Upper lobe of left lung (tissue), 6 donors: ENCODE measurements at places on chromosomes 2 and 18. TPM values are rescaled to one million over a fixed set of nuclear protein-coding genes. Genes with fewer than 3 reads are reported as not detected.
A peak's percentile ranks its signal among the peaks of the same experiment; 100 is the strongest.

Gene CCBE1
- 23.6 TPM for total RNA-seq

Gene RIT2
- not detected for total RNA-seq

Gene CDKL4
- 5.2 TPM for total RNA-seq

Gene MC4R
- total RNA-seq, result not detected

Gene LAMA1
- 1.2 TPM for total RNA-seq

DNA sequence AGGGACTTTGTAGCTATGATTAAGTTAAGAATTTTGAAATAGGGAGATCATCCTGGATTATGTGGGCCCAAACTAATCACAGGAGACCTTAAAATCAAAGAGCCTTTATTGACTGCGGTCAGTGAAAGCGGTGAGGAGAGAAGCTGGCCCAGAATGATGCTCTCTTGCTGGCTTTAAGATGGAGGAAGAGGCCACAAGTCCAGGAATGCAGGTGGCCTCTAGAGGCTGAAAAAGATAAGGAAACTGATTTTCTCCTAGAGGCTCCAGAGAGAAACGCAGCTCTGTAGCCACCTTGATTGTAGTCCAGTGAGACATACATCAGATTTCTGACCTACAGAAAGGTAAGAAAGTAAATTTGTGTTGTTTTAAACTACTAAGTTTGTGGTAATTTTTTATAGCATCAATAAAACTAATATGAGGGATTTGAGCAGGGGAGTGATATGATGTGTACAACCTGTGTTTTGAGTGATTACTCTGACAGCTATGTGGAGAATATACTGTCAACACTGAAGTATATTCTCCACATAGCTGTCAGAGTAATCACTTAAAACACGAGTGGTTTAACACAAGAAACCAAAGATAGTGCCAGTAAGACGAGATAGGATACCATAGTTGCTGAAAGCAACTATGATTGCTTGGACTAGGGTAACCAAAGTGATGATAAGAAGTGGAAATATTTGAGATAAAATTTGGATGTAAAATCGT, 364.4 kb upstream of the CHST9 start:
- no peaks in the 10 kb centered on the region for H3K36me3 ChIP-seq
- H3K27me3 ChIP-seq, result no peaks in the 10 kb centered on the region
- H3K4me1 ChIP-seq, result no peaks in the 10 kb centered on the region
- H3K27ac ChIP-seq, result no peak overlapping the region

GRCh38 chr2:238320648-238321281, 447 bp downstream of the TRAF3IP1 start:
- H3K4me1 ChIP-seq, result peaks cover 16% of the 10 kb centered on the region
- H3K36me3 ChIP-seq, result no peaks in the 10 kb centered on the region
- H3K27me3 ChIP-seq, result no peaks in the 10 kb centered on the region
- peak overlapping the region; percentile 95 for H3K4me3 ChIP-seq
- no peak for DNase-seq
- peak overlapping the region; percentile 54 for H3K27ac ChIP-seq

DNA sequence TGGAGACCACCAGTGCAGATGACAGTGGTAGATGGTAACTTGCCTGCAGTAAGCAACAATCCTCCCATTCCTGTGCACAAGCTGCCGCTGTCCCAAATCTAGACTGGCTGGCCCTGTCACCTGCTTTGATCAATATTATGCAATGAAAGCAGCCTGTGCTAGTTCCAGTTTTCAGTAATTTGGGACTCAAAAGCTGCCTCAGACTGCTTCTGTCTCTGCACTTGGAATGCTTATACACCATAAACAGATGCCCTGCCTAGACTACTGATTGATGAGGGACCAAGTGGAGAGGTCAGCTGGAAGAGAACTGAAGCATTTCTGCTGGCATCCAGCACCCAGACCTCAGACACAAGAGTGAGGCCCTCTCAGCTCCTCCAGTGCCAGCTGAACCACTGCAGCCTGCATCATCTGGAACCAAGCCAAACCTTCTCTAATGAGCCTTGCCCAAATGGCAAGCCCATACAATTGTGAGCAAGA, 24.9 kb downstream of the CCBE1 start:
- H3K36me3 ChIP-seq, result no peaks in the 10 kb centered on the region
- no peak for DNase-seq
- H3K4me3 ChIP-seq, result no peak overlapping the region
- H3K4me1 ChIP-seq, result no peaks in the 10 kb centered on the region
- H3K27ac ChIP-seq, result no peak overlapping the region

- no peak overlapping the region for H3K4me3 ChIP-seq
- DNase-seq, result no peak
- no peaks in the 10 kb centered on the region for H3K4me1 ChIP-seq
- no peaks in the 10 kb centered on the region for H3K27me3 ChIP-seq
- H3K36me3 ChIP-seq, result no peaks in the 10 kb centered on the region
- H3K27ac ChIP-seq, result no peak overlapping the region
Measured at GRCh38 chr2:200655918-200656580, 70.2 kb downstream of the AOX1 start.

GRCh38 chr2:200447139-200447855, 62.6 kb downstream of the KCTD18 start:
- no peak overlapping the region for H3K27ac ChIP-seq
- H3K4me3 ChIP-seq, result no peak overlapping the region
- no peaks in the 10 kb centered on the region for H3K4me1 ChIP-seq
- H3K36me3 ChIP-seq, result peaks cover 25% of the 10 kb centered on the region
- no peaks in the 10 kb centered on the region for H3K27me3 ChIP-seq
- DNase-seq, result no peak

GRCh38 chr2:10002681-10003080, 40.7 kb upstream of the KLF11 start:
- DNase-seq, result peak; percentile 5
- H3K27me3 ChIP-seq, result no peaks in the 10 kb centered on the region
- H3K4me3 ChIP-seq, result no peak overlapping the region
- H3K36me3 ChIP-seq, result no peaks in the 10 kb centered on the region

- DNase-seq, result no peak
- no peaks in the 10 kb centered on the region for H3K36me3 ChIP-seq
- no peaks in the 10 kb centered on the region for H3K27me3 ChIP-seq
- no peak overlapping the region for H3K4me3 ChIP-seq
- no peak overlapping the region for H3K27ac ChIP-seq
- no peaks in the 10 kb centered on the region for H3K4me1 ChIP-seq
Measured at GRCh38 chr2:205848601-205849000, 166.3 kb downstream of the NRP2 start.
